ENCODE measurements at places on chromosomes 12 and 14.

DNA sequence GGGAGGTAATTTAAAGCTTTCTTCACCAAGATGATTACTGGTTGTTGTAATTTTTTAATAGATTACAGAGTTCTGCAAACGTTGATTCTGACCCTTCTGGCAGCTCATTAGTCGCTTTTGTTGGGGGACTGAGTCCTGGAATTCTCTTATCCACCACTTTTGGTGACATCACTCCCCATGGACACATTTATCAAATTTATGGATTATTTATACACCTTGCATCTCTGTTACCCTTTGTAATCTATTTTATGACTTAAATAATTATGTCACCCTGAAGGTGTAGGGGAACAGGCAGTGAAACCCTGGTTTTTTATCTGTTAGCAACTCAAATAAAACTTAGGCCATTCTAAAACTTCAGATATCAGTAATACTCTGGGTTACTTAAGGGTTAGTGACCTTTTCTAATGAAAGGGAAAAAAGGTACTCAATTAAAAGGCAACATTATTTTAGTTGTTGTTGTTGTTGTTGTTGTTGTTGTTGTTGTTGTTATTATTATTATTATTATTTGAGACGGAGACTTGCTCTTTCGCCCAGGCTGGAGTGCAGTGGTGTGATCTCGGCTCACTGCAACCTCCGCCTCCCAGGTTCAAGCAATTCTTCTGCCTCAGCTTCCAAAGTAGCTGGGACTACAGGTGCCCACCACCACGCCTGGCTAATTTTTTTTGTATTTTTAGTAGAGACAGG, 58.9 kb upstream of the RNU6-7 start:
- DNase-seq = peak; percentile 24

- no peak for DNase-seq
Measured at GRCh38 chr12:102781117-102781516, 135.9 kb downstream of the PAH start.

DNA sequence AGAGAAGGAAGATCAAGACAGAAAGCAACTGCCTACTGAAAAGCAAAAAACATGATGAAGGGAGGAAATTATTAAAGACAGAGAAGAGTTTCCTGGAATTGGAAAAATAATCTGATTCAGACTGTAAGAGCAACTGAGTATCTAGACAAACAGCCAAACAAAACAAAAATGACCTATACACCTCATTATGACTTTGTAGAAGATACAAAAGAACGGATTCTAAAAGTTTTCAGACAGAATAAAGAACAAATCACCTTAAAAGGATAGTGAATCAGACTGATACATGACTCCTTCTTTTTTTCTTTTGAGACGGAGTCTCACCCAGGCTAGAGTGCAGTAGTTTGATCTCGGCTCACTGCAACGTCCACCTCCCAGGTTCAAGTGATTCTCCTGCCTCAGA, 10.4 kb downstream of the OSBPL8 start:
- no peak for DNase-seq

DNA sequence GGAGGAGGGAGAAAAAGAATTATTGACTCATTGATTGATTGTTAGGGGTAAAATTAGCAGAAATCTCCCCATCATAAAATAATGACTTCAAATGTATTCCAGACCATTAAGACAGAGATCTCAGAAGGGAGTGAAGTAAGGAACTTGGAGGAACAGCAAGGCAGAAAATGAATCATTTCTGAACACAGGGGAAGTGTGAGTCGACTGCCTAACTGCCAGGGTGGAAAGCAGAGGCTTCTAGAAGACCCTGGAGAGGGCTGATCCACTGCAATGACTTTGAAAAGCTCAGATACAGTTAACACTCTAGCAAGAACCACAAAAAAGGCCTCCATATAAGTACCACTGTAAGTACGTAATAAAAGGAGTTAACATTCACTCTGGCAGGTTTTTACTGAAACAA, 9.7 kb downstream of the GLTP start:
- DNase-seq = no peak

DNA sequence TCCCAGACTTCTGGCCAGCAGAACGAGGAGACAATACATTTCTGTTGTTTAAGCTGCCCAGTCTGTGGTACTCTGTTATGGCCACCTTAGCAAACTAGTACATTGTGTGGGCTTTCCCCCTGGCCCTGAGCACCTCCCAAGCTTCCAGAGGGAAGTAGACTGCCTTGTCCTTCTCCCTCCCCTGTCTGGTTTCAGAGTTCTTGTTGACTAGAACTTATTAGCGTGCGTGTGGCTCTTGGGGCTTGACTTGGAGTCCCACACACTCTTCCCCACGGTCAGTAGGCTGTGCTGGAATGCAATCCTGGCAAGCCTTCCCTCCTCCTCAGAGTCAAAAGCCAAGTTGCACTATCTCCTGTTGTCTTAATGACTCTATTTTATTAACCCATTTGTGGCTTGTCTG, 27.7 kb downstream of the FBLN5 start:
- no peak for DNase-seq
